ENCODE measurements at places on chromosomes 6 and 20. TPM values are rescaled to one million over a fixed set of nuclear protein-coding genes. Genes with fewer than 3 reads are reported as not detected.
A peak's percentile ranks its signal among the peaks of the same experiment; 100 is the strongest.

- H3K4me3 ChIP-seq, result peak overlapping the region; percentile 79
- no peaks in the 10 kb centered on the region for H3K36me3 ChIP-seq
- DNase-seq, result no peak
These were observed 1.1 kb downstream of the HACE1 start for GRCh38 chr6:104858642-104859041.

GRCh38 chr6:150129616-150130505, 13.0 kb upstream of the PPP1R14C start:
- no peak overlapping the region for H3K4me3 ChIP-seq
- DNase-seq, result no peak
- no peaks in the 10 kb centered on the region for H3K27me3 ChIP-seq
- no peaks in the 10 kb centered on the region for H3K36me3 ChIP-seq

DNA sequence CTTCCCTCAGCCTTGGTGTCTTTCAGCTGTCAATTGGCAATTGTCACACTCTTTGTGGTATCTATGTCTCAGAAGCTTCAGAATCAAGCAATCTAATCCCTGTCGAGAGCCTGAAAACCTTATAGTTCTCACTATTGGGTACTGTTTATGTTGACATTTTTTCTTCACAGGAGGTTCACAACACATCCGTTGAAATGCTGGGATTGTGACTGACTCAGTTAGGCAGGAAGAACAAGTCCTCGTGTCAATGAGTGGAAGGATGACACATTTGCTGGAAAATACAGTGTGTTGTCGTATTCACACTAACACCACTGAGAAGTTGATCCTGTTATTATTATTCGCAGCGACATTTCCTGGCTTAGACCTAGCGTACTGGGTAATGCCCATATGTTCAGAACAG, 163.9 kb upstream of the CITED2 start:
- H3K27me3 ChIP-seq, result no peaks in the 10 kb centered on the region
- no peak overlapping the region for H3K4me3 ChIP-seq
- no peaks in the 10 kb centered on the region for H3K36me3 ChIP-seq
- no peak overlapping the region for H3K27ac ChIP-seq

- no peak overlapping the region for H3K27ac ChIP-seq
- H3K4me1 ChIP-seq, result no peaks in the 10 kb centered on the region
- H3K4me3 ChIP-seq, result no peak overlapping the region
- H3K27me3 ChIP-seq, result no peaks in the 10 kb centered on the region
- no peaks in the 10 kb centered on the region for H3K36me3 ChIP-seq
- no peak for DNase-seq
These were observed 41.4 kb downstream of the HLA-F start for GRCh38 chr6:29764422-29765196.

Gene TCP11
- total RNA-seq, result 0.28 TPM

All from adrenal gland (tissue), 19 donors.